ENCODE measurements at places on chromosomes 3 and 15.

DNA sequence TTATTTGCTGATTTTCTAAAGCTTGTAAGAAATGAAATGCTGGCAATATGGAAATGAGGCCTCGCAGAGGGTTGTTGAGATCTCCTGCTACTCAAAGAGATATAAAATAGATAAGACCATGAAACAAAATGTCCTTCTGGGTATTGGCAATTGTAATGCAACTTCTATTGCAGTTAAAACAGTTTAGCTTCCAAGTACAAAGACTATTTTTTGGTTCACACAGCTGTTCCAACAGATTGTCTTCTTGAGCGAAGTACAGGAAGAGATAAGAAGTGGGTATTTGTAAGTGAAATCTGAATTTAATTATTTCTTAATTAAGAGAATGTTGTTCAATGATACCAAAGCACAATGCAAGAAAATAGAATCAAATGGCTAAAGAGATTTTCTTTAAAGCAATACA, 801.5 kb upstream of the GBE1 start:
- no peak for DNase-seq

- no peak for DNase-seq
These were observed 851.7 kb downstream of the PDCD6IP start for GRCh38 chr3:34650131-34650530.

- no peak for DNase-seq
These were observed 476.0 kb upstream of the TBL1XR1 start for GRCh38 chr3:177673112-177673914.

GRCh38 chr15:80856809-80857377, 77.7 kb downstream of the CEMIP start:
- DNase-seq: no peak

- DNase-seq: no peak
These were observed 151.8 kb downstream of the MYRIP start for GRCh38 chr3:39961230-39961629.

GRCh38 chr3:154195620-154196356, 74.6 kb downstream of the ARHGEF26 start:
- DNase-seq: no peak

DNA sequence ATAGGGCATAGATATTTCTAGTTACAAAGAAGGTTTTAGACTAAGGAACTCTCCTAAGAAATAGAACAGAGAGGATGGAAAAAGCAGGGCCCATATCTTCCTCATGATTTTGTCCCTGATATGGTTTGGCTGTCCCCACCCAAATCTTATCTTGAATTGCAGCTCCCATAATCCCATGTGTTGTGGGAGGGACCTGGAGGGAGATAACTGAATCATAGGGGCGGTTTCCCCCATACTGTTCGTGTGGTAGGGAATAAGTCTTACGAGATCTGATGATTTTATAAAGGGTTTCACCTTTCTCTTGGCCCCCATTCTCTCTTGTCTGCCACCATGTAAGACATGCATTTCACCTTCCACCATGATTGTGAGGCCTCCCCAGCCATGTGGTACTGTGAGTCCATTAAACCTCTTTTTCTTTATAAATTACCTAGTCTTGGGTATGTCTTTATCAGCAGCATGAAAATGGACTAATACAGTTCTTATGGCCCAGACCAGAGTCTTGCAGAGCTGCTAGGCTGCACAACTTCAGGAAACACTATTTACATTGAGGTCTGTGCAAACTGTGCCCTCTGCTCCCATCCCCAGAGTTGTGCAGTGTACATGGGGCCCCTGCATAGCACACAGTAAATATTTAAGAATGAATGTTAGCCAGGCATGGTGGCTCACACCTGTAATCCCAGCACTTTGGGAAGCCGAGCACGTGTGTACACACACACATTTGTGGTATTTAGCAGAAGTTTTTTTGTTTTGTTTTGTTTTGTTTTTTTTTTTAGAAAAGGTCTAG, 20.3 kb upstream of the CA12 start:
- no peak for DNase-seq

DNA sequence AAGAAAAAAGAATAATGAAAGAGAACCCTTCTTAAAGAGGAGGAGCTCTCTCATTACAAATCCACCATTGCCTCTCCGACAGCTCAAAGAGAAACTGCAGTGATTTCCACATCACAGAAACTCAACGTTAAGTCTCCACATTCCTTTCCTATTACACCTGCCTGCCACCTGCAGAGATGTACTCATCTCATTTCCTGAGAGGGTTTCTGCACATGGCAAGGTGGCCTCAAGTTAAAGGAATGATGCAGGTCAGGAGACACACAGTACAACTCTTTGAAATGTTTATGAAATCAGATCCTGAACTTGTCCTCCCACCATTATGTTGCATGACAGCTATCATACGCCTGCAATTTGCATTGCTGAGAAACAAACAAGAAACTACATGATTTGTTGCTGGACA, 458.4 kb upstream of the ADAMTS9 start:
- no peak for DNase-seq

- DNase-seq: no peak
These were observed 91.9 kb downstream of the CHDH start for GRCh38 chr3:53754325-53754724.

GRCh38 chr15:92797168-92798052, 102.7 kb upstream of the CHD2 start:
- no peak for DNase-seq

- DNase-seq: no peak
These were observed 251.4 kb upstream of the TGFBR2 start for GRCh38 chr3:30354972-30355371.

DNA sequence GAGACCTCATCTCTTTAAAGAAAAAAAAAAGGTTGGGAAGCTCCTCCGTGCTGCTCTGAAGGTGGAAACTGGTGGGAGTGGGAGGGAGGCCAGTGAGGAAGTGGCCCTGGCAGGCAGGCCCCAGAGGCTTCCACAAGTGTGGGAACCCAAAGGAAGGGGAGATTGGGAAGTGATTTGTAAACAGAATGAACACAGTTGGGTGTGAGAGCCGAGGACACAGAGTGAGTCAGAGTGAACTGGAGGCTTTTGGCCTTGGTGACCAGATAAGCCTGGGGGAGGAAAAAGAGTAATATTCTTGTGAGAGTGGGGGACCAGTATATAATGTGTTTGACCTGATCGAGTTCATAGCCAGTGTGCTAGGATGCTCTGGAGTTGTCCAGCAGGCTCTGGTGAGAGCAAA, 23.0 kb downstream of the MKRN2 start:
- no peak for DNase-seq

GRCh38 chr15:23422946-23423708, 23.9 kb downstream of the GOLGA6L2 start:
- no peak for DNase-seq

GRCh38 chr3:122409446-122409845, 6.4 kb downstream of the WDR5B start:
- DNase-seq: no peak

DNA sequence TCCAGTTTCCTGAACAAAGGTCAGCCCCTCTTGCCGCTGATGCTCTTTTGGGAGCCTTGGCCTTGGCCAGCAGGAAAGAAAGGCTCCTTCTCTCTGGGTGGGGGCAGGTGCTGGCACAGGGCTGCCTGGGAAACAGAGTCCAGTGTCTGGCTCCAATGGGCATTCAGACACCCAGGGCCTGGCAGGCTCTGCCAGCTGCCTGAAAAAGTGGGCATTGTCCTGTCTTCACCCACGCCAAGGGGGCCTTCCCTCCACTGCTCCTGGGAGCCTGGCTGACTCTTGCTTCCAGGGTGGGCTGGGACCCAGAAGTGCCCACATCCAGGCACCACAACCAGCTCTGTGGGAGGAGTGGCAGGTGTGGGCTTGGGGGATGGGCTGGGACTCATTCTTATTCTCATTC, 62.7 kb downstream of the RHCG start:
- no peak for DNase-seq

DNA sequence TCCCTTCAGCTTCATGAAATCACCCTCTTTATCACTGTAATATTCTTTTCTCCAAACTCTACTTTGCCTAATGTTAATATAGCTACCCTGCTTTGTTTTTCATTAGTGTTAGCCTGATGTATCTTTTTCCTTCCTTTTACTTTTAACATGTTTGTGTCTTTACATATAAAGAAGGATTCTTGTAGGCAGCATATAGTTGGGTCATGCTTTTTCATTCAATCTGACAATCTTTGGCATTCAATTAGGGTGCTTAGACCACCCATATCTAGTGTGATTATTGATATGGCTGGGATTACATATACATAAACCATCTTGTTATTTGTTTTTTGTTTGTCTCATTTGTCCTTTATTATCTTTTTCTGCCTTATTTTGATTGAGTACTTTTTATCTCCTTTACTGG, 34.9 kb upstream of the HEG1 start:
- no peak for DNase-seq

GRCh38 chr3:39668420-39668819, 141.0 kb upstream of the MYRIP start:
- DNase-seq: no peak

- no peak for DNase-seq
These were observed 34.2 kb downstream of the BLM start for GRCh38 chr15:90751300-90751825.

DNA sequence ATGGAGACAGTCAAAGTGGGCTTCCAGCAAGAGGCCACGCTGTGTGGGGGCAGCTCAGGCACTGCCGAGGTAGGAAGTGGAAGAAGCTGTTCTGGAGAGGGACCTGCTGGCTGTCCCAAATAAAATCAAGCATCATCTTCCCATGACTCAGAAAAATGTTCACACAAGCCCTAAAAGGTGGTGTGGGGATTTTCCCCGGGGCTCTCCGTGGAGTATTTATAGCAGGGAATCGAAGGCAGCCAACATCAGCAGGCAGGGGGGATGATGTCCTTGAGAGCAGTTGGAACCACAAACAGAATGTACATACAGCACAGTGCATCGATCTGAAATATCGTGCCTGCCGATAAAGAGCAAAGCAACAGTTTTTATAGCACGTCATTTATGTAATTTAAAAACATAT, 27.6 kb downstream of the PRR23E start:
- no peak for DNase-seq

GRCh38 chr3:183129243-183129642, 29.9 kb upstream of the MCCC1 start:
- DNase-seq: no peak

DNA sequence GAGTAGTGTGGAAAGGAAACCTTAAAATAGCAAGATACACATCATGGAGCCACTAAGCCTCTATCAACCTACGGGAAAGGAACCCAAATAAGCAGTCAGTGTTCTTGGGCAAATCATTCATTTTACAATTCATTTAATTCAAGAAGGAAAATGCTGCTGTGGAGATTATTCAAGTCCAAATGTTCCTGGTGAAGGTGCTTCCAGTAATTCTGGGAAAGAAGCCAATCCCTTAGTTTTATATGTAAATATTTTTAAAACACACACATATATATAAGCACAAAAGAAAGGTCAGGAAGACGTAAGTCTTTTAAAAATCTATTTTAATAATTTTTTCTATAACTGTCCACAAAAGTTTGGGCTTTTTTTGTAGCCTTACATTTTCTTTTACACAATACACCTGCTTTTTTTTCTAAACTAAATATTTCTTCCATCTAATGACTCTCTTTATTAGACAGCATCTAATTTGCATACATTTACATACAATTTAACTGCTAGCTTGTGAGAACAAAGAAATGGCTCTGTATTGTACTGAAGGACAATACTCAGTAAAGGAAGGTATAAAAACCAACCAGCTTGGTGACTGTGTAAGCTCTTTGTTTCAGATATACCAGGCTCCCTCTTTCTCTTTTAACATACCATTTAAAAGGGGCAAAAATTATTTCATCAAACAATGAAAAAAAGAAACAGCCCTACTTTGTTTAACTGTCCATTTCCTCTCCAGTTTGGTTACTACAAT, 269.5 kb downstream of the ZBTB20 start:
- DNase-seq: no peak

- no peak for DNase-seq
These were observed 86.3 kb upstream of the MEX3B start for GRCh38 chr15:82132096-82132495.

- no peak for DNase-seq
These were observed 79.6 kb downstream of the ARPP21 start for GRCh38 chr3:35718921-35719320.

DNA sequence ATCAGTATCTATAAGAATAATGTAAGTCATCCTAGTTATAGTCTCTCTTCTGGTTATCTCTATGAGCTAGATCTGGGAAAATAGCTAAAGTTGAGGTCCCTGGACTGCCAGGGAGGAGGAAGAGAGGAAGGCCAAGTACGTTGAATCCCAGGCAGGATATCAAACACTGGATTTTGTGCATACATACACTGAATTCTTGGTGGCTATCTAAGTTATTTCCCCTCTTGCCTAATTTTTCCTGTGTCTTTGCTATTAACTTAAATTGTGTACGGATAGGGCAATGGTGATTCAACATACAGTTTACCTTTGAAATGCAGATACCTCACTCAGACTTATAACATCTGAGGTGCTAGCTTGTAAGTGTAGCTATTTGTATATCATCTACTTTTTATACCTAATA, 27.2 kb downstream of the FBXO22 start:
- no peak for DNase-seq

- no peak for DNase-seq
These were observed 174.3 kb downstream of the XXYLT1 start for GRCh38 chr3:195096484-195097330.

DNA sequence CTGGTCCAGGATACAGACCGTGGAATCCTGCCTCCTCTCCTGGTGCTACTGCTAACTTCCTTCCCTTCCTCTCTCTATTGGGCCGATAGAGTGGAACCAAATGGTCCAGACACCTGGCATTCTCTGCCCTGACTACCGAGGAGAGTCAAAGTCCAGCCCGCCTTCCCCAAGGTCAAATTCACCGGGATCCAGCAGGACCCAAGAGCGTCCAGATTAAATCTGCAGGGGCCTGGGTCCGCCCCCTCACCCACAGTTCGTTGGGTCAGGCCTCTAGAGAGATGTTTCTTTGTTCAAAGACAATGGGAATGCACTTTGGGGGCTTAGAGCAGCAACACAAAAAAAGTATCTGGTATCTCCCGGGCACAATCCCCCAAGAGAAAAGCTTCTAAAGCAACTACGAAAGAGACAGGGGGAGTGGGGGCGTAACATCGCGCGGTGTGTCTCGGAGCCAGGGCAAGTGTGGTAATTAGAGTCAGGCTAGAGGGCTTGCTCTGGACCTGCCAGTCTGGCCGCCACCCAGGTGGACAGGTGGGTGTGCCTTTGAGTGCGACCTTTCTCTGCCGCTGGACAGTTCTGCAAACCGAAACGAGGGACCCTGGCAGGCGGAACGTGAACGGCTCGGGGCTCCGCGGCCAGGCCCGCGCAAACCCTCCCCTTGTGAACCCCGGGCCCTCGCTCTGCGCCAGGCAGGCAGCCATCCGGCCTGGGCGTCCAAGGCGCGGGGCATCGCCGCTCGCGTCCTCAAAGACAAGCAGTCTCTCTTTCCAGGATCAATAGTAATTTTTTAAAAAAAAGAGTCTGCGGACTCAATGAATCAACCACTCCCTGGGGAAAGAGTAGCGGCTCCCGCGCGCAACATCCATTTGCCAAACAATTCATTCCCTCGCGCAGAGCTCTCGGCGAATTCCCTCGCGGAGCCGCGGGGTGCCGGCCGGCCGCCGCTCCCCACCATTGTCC, 806 bp downstream of the KLHL25 start:
- DNase-seq: peak; percentile 12
